ENCODE measurements at places on chromosomes 3 and 15.

DNA sequence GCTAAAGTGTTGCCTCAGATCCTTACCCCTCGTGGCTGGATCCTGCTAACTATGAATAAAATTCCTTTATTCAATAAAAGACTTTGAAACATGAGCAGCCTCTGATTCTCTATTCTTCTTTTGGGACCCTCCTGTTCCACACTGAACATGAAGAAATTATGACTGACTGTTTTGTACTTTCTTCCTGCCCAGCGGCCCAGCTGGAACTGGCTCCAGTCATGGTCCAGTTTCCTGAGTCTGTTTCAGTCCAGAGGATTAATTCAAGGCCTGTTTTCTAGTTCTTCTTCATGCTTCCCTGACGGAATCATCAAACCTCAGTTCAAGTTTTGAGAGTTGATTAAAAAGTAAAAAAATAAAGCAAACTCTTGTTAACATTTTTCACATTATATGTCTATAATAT lies 52.6 kb upstream of the CP start:
- no peak for DNase-seq

DNA sequence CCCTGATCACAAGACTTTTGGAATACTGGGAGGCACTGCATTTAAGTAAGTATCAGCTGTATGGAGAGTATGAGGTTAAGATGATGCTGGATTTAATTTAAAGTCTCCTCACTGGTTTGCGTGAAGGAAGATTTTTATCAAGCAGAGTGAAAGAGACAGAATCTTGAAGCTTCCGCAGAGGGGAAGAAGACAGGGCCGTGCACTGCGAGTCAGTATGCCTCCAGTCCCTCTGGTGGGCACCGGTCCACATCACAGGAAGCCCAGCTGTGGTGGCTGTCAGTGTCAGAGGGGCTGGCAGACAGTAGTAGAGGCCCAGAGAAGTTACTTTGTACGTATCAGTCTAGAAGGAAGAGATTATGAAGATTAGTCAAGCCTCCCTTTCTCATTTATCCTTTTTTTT lies 379.0 kb upstream of the TPRG1 start:
- DNase-seq: no peak

DNA sequence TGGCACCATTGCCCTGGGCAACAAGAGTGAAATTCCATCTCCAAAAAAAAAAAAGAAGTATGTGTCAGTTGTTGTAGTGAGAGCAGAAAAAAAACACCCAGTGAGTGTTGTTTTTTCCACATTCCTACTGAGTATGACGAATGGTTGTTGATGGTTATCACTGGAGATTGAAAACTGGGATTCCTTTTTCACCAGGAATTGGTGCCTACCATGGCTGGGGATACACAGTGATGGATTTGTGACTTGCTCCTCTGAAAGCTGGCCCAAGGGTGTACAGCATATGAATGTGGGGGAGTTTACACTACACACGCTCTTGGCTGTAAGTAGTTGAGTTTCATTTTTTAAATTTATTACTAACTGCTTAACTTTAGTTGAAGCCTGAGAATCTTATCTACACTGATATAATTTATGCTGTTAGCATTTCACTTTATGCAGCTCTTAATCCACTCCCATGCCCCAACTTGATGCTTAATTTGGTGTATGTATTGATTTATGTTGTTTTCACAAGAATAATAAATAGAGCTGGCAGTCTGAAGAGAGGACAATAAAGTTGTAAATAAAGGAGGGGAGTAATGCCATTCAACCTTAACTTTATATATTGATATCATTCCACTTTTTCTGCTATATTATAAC lies 56.0 kb upstream of the MME start:
- DNase-seq: no peak

DNA sequence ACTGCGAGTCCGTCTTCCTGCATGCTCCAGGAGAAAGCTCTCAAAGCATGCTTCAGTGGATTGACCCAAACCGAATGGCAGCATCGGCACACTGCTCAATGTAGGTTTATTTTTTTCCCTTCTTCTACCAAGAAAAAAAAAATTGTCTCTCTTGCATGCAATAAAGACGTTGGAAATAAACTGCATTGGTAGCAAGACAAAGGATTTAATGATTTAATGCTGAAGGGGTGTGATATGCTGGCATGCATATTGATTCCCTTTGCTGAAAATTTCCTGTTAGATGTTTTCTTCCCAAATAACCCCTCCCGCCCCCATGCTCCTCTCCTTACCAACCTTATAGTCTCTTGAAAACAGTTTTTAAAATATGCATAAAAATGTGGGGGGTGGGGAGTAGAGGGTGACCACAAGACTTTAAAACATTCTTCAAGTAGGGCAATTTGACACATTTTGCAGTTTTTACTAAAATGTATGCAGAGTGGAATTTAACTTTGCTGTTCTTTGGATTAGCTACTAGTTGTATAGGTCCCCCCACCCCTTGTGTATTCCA lies 799 bp downstream of the RARB start:
- no peak for DNase-seq

DNA sequence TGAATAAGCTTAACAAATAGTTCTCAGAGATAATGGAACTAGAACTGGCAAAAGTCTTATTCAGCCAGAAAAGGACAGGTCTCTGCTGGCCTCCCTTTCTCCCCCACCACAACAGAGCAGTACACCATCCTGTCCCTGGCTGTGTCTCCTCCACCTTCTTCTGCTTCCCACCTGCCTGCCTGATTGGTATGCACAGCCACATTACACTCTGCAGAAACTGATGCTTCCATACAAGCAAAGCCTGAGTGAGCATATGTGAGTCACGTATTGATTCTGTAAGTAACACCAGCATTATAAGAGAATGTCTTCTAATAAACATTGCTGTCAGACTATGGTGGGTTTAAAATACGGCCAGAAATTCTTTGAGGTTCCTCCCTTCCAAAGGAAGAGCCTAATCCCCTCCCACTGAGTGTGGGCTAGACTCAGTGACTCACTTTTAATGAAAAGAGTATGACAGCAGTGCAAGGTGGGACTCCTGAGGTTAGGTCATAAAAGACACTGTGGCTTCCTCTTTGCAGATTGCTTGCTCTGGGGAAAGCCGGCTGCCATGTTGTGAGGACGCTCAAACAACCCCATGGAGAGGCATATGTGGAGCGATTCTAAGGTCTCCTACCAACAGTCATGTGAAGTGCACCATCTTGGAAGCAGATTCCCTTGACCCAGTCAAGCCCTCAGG lies 44.4 kb downstream of the ANXA2 start:
- DNase-seq: no peak

DNA sequence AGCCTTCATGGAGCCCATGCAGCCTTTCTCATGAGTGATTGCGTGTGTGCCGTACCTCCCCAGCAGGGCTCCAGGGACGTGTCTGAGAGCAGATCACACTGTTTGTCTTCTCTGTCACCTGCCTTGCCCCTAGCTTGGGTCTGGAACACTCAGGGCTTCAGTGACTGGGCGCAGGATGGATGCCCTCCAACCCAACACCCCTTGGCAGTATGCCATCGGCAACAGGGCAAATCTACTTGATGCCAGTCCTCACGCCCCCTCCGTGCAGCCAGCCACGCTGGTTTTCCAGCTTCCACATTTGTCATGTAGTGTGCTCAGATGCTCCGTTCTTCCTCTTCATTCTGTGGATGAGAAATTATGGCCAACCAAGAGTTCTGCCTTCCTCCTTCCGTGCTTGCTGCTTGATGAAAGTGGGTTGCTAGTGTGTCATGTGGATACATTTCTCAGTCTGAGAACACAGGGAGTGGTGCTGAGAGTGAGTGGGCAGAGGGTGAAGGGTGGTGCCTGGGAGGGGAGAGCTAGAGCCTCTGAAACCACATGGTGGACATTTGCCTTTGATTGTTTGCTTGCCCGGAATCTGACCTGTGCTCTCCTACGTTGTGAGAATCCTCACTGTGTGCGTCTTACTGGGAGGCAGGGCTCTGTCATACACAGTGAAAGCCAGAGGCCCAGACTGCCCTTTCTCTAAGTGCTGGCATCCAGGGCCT lies 97.2 kb downstream of the FAM43A start:
- no peak for DNase-seq

DNA sequence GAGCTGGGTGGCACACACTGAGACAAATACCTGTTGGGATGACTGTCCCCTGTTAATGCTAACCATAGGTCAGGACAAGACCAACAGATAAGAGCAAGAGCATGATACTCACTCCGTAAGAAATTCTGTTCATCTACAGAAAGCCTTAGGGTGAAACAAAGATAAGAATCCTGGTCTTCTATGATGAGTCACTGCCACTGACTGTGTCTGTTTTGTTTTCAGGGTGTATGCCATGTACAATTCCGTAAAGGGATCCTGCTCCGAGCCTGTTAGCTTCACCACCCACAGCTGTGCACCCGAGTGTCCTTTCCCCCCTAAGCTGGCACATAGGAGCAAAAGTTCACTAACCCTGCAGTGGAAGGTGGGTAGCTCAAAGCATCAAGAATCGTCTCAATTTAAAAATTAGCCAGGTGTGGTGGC lies 141.1 kb downstream of the GHSR start:
- DNase-seq: no peak

- DNase-seq: no peak
Observed at GRCh38 chr3:175659670-175660350, 800.7 kb downstream of the NAALADL2 start.

GRCh38 chr3:4413467-4413866 lies 53.6 kb downstream of the SUMF1 start:
- no peak for DNase-seq

DNA sequence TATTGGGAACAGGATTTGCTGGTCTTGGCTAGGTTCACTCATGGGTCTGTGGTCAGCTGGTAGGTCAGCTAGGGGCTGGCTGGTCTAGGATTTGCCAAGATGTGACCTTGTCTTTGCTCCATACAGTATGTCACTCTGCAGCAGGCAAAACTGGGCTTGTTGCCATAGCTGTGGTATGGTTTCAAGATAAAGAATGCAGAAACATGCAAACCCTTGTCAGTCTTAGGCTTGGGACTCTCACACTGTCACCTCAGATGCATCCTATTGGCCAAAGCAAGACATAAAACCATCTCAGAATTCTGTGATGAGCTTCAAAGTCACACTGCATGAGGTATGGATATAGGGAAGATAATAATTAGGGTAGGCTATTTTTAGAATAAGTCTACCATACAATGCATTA lies 66.6 kb upstream of the TBC1D5 start:
- no peak for DNase-seq

GRCh38 chr3:53530205-53530604 lies 35.8 kb downstream of the CACNA1D start:
- DNase-seq: no peak

- DNase-seq: no peak
Observed at GRCh38 chr15:29139540-29140459, 129.8 kb downstream of the NSMCE3 start.

GRCh38 chr3:73479325-73479724 lies 145.4 kb downstream of the PDZRN3 start:
- DNase-seq: no peak

Data from activated B cell treated with CpG ODN at 0.5 μM for 24 hours (primary cell).